ENCODE measurements at places on chromosomes 3 and 15.

- DNase-seq = no peak
Measured at GRCh38 chr15:87563869-87564268, 692.7 kb downstream of the NTRK3 start.

DNA sequence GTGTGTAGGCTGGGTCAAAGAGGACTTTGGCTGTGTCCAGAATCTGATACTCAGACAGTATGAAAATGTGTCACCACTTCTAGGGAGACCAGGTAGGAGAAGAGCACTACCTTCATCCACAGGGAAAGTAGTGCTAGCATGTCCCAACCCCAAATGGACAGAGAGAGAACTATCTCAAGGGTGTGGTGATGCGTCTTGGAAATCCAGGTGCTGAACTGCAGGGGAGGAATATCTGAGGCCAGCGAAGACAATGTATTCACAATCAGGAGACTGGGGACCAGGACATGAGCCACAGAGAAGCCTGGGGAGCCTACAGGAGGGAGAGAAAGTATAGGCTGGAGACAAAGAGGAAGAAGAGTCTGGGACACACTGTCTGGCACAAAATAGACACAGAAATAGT, 152.0 kb upstream of the WNT5A start:
- DNase-seq = no peak

- DNase-seq = no peak
Measured at GRCh38 chr3:30667280-30667651, 60.9 kb downstream of the TGFBR2 start.

- peak; percentile 56 for DNase-seq
Measured at GRCh38 chr15:75202251-75203016, 752 bp downstream of the C15orf39 start.

GRCh38 chr3:36124118-36124796, 256.0 kb upstream of the STAC start:
- DNase-seq = peak; percentile 59

- DNase-seq = peak; percentile 12
Measured at GRCh38 chr15:52288051-52288942, 7.3 kb downstream of the MYO5C start.

- no peak for DNase-seq
Measured at GRCh38 chr3:144660186-144660585, 688.6 kb downstream of the DIPK2A start.

GRCh38 chr3:193297421-193297820, 56.4 kb downstream of the PLAAT1 start:
- peak; percentile 11 for DNase-seq

GRCh38 chr3:31133541-31133940, 239.1 kb upstream of the GADL1 start:
- no peak for DNase-seq

- DNase-seq = no peak
Measured at GRCh38 chr3:149277331-149277813, 55.7 kb upstream of the CP start.

DNA sequence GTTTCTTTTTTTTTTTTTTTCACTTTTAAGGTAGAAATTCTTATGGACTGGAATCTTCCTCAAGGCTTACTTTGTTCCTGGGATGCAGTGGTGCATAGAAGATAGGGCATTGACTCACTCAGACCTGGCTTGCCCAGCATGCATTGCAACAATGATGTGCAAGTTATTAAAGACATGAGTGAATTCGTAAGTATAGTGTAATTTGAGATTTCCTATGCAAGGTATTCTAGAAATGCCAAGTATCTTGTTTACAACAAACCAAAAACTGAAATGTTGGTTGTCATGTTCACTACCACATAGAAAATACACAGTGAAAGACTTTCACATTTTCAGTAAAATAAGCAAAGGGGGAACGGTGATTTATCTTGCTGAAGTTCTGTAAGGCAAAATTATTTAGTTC, 56.5 kb upstream of the FNDC3B start:
- no peak for DNase-seq

GRCh38 chr3:11363715-11364114, 91.5 kb downstream of the ATG7 start:
- no peak for DNase-seq

DNA sequence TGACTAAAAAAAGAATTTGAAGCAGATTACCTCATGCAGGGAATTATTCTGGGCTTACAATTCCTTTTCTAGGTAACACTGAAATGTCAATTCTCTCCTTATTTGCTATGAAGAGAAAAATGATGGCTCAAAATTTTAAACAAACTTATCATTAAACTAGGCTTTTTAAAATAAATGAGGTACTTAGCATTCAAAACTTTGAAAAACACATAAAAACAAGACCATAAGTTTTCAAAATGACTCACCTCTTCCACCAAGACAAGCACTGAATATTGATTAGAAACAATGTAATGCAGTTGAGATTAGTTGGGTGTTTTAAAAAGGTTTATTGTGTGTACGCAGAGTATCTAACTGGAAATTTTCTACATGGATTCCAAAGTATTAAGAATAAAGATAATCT, 154.6 kb downstream of the ADAM10 start:
- DNase-seq = no peak

DNA sequence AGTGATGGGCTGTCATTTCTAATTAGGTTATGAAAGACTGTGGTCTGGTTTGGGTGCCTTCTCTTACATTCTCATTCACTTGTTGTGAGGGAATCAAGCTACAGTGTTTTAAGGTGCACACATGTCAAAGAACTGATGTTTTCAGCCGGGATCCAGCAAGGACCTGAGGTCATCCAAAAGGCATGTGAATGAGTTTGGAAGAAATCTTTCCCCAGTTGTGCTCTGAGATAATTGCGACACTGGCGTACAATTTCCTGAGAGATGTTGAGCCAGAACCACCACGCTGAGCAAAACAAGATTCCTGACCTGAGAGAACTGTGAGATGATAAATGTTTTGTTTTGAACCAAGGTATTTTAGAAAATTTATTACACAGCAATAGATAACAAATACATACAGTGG, 295.3 kb upstream of the SLITRK3 start:
- DNase-seq = no peak

- no peak for DNase-seq
Measured at GRCh38 chr3:11991751-11992150, 12.4 kb upstream of the SYN2 start.

GRCh38 chr3:149470381-149470780, 4.1 kb upstream of the TM4SF4 start:
- no peak for DNase-seq

- DNase-seq = peak; percentile 18
Measured at GRCh38 chr3:179811321-179812095, 158.7 kb downstream of the USP13 start.

GRCh38 chr15:60349589-60349988, 48.2 kb downstream of the ANXA2 start:
- no peak for DNase-seq

- DNase-seq = peak; percentile 71
Measured at GRCh38 chr3:27166888-27167287, 202.3 kb downstream of the NEK10 start.

GRCh38 chr3:125165189-125165947, 47.2 kb downstream of the SLC12A8 start:
- no peak for DNase-seq

- no peak for DNase-seq
Measured at GRCh38 chr15:100502651-100503050, 26.1 kb downstream of the CERS3 start.

DNA sequence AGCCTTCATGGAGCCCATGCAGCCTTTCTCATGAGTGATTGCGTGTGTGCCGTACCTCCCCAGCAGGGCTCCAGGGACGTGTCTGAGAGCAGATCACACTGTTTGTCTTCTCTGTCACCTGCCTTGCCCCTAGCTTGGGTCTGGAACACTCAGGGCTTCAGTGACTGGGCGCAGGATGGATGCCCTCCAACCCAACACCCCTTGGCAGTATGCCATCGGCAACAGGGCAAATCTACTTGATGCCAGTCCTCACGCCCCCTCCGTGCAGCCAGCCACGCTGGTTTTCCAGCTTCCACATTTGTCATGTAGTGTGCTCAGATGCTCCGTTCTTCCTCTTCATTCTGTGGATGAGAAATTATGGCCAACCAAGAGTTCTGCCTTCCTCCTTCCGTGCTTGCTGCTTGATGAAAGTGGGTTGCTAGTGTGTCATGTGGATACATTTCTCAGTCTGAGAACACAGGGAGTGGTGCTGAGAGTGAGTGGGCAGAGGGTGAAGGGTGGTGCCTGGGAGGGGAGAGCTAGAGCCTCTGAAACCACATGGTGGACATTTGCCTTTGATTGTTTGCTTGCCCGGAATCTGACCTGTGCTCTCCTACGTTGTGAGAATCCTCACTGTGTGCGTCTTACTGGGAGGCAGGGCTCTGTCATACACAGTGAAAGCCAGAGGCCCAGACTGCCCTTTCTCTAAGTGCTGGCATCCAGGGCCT, 97.2 kb downstream of the FAM43A start:
- no peak for DNase-seq

- DNase-seq = no peak
Measured at GRCh38 chr15:68302729-68303128, 25.2 kb downstream of the FEM1B start.

All from T1000 (cell line).